ENCODE measurements at places on chromosomes 4 and X.

DNA sequence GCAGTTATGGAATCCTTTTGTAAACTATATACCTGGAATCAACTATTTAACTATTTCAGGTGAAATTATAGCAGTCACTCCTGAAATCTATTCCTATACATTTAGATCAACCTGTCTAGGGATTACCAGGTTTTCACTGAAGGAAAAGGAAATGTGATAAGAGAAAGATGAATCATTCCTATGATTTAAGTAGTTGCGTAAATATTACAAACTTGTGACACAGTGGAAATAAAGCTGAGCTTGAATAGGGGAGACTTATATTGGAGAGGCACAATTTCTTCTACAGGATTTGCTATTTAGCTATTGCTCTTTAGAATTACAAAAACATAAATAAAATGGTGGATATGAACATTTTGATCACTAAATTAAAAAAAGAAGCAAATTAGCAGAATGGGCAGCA, 284.1 kb upstream of the EPHA5 start:
- DNase-seq: no peak

GRCh38 chr4:26321373-26322221, 783 bp downstream of the RBPJ start:
- DNase-seq: peak; percentile 70

DNA sequence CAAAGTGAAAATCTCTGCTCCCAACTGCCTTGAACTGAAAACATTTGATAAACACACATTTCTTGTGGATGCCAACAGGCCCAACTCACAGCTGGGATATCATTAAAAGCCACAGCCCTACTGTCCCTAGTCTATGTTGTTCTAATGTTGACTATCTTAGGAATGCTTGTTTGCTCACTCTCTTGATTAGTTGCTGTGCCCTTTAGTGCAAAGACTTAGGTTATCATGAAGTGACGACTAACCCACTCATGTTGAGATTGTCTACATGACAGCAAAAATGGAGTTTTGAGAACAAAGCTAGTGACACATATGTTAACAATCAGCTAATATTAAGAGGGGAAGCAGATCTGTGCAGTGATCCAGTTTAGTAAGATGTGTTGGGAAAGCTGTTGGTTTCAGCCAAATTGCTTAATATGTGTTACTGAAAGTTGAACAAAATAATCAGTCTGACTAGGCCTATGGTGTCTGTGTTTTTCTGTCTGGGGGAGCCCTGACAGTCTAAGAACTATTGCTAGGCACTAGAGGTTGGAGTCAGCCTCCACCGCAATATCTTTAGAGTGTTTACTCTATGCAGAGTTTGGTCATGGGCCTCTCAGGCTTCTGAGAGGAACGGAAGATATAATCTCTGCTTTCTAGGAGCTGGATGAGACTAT, 125.5 kb downstream of the ATG4A start:
- DNase-seq: no peak

- DNase-seq: no peak
Observed at GRCh38 chrX:151287954-151288353, 109.1 kb upstream of the VMA21 start.

- DNase-seq: no peak
Observed at GRCh38 chrX:99795495-99795894, 614.6 kb downstream of the PCDH19 start.
